Gastroesophageal sphincter (tissue), 4 donors: ENCODE measurements at places on chromosomes 3 and 15. TPM values are rescaled to one million over a fixed set of nuclear protein-coding genes. Genes with fewer than 3 reads are reported as not detected.

TBC1D5 gene
- 66.6 TPM for total RNA-seq

AGTR1 gene
- total RNA-seq: 32.4 TPM

ZIC1 gene
- total RNA-seq: 0.08 TPM

TUSC7 gene
- not detected for total RNA-seq

RAD54L2 gene
- 14.5 TPM for total RNA-seq

CDC25A gene
- total RNA-seq: not detected

IGSF10 gene
- 8.3 TPM for total RNA-seq

NUP210 gene
- total RNA-seq: 6.2 TPM

NIPA2 gene
- 37.0 TPM for total RNA-seq

ZPLD1 gene
- 0.15 TPM for total RNA-seq

CADPS gene
- total RNA-seq: 8.4 TPM

HTR3E gene
- not detected for total RNA-seq

SPTSSB gene
- total RNA-seq: 0.39 TPM

CCDC191 gene
- 7.9 TPM for total RNA-seq

ATP13A5 gene
- total RNA-seq: 1.4 TPM

FSD2 gene
- total RNA-seq: not detected

TRAT1 gene
- total RNA-seq: not detected

HOMER2 gene
- total RNA-seq: 14.4 TPM

RPP14 gene
- 14.0 TPM for total RNA-seq

LRRC15 gene
- total RNA-seq: not detected

SPINK8 gene
- not detected for total RNA-seq

CHMP2B gene
- total RNA-seq: 45.1 TPM

GPR156 gene
- total RNA-seq: 0.16 TPM

SNTN gene
- total RNA-seq: not detected

GPR62 gene
- total RNA-seq: not detected

SNX4 gene
- 36.1 TPM for total RNA-seq

TMC3 gene
- 0.35 TPM for total RNA-seq

GOLGA6A gene
- 0.31 TPM for total RNA-seq

SLC9C1 gene
- total RNA-seq: 0.15 TPM

TRH gene
- total RNA-seq: not detected

AMT gene
- 7.2 TPM for total RNA-seq

CD276 gene
- total RNA-seq: 34.7 TPM

TATDN2 gene
- 28.4 TPM for total RNA-seq

RTP1 gene
- total RNA-seq: not detected

LRRIQ4 gene
- not detected for total RNA-seq

RBM15B gene
- total RNA-seq: 51.1 TPM

GOLGA8G gene
- total RNA-seq: not detected

LEKR1 gene
- total RNA-seq: not detected

CNTN4 gene
- 7.8 TPM for total RNA-seq
